ENCODE measurements at places on chromosomes 6 and 20. TPM values are rescaled to one million over a fixed set of nuclear protein-coding genes. Genes with fewer than 3 reads are reported as not detected.

BPIFB4 gene
- total RNA-seq, result not detected

GRCh38 chr6:148440877-148441453, 98.3 kb downstream of the SASH1 start:
- DNase-seq, result peak; percentile 72

DNA sequence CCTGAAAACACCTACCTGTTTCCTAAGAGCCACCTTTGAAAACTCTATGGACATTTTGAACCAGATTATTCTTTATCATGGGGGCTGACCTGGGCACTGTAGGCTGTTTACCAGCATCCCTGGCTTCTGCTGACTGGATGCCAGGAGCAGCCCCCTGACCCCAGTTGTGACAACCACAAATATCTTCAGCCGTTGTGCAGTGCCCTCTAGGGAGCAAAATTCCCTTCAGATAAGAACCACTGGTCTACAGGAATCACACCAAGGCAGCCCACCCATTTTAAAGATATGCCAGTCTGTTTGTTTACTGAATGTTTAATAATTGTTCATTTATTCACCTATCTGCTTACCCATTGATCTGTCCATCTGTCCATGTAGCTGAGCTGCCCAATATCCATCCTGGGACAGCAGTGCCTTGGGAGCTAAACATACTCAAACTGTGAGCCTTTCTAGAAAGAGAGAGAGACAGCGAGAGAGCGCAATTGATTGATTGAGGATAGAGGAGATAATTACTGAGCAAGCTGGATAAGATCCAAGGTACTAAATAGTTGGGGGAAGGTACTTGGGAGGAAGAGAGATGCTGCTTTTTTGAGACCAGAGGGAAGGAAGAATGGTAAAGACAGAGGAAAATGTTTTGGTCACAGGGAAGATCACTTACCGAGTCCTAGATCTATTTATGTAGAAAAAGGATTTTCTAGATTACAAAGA, 276.8 kb downstream of the NRN1 start:
- no peak for DNase-seq

MMP24OS gene
- total RNA-seq, result 19.0 TPM

LPA gene
- total RNA-seq, result 1.4 TPM

DOK5 gene
- total RNA-seq, result 7.0 TPM

ATG5 gene
- total RNA-seq, result 42.8 TPM

- DNase-seq, result peak; percentile 72
Measured at GRCh38 chr6:2630359-2630758, 120.4 kb downstream of the MYLK4 start.

- DNase-seq, result no peak
Measured at GRCh38 chr6:110859335-110859792, 15.2 kb upstream of the AMD1 start.

CST5 gene
- total RNA-seq, result 1.3 TPM

- DNase-seq, result peak; percentile 42
Measured at GRCh38 chr20:53579581-53580375, 13.9 kb downstream of the ZNF217 start.

EBF4 gene
- total RNA-seq, result 11.6 TPM

DNA sequence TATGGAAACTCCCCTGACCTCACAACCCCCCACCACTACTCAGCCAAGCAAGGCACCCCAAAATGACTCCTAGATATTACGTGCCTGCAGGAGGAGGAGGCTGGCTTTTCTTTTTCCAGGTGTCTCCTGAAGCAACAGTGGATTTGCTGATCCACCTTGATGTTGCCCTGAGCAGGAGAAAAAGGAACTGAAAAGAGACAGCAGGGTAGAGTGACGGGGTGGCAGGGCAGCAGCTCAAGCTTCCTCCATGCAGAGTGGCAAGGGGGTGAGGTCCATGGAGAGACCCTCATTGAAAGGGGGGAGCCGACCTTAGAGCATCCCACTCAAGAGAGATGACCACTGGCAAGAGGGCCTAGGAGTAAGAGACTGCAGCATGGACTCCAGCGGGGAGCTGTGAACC, 112.0 kb upstream of the SIRPA start:
- no peak for DNase-seq

PRSS35 gene
- 36.2 TPM for total RNA-seq

GRCh38 chr6:91185072-91185471, 598.2 kb upstream of the MAP3K7 start:
- DNase-seq, result no peak

GRCh38 chr20:36017048-36017951, 48.9 kb downstream of the CNBD2 start:
- DNase-seq, result peak; percentile 28

GRCh38 chr20:58756450-58756775, 63.8 kb downstream of the NPEPL1 start:
- DNase-seq, result no peak

DNA sequence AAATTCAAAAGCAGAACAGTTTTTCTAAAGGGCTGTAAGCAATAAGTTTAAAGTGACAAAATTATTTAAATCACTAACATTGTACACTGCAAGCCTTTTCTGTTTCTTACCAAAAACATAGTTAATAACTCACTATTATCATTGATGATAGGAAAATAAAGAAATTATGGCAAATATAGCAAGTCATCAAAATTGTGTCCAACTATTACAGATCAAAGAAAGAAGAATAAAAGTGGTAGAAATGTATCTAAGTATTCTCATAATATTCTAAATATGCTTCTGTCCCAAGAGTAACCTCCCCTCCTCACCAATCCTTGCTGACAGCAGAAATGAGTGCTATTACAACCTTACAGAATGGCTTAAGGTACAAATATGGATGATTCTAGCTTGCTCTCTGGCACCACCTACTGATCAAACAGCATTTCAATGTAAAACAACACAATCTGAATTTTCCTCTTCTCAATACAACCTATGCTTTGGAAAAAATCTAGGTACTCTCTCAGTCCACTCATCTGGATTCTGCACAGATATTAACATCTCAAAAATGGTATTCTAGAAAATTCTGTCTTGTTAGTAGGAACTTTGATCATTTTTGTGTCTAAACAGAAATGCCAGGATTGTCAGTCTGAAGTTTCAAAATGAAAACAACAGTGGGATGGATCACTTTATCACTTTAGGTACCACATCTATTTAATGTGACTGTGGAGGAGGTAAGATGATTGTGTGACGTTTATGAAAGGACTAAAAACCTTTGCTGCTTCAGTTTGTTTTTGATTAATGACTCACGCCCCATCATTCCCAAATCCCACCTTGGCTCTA, 40.9 kb downstream of the ZFP64 start:
- peak; percentile 55 for DNase-seq

PCNA gene
- total RNA-seq, result 83.3 TPM

GRCh38 chr6:99145738-99146137, 198.0 kb upstream of the FBXL4 start:
- no peak for DNase-seq

DNA sequence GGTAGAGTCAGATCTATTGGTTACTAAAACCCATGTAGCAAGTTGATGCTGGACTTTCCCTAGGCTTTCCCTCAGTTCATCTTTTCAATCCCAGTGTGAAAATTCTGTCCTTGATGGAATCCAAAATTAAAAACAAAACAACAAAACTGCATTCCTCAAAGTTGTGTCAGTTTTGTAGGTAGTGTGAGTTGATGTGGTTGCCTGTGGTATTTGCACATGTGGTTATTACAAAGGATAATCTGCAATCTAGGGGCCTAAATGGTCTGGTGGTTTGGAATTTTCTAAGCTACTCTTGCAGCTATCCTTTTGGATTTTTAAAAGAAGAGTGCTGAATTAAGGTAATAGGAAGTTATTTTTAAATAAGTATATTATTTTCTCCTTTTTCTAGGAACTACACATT, 132.2 kb upstream of the SCGN start:
- DNase-seq, result no peak

GRCh38 chr6:147077251-147077650, 127.0 kb upstream of the STXBP5 start:
- DNase-seq, result no peak

DNA sequence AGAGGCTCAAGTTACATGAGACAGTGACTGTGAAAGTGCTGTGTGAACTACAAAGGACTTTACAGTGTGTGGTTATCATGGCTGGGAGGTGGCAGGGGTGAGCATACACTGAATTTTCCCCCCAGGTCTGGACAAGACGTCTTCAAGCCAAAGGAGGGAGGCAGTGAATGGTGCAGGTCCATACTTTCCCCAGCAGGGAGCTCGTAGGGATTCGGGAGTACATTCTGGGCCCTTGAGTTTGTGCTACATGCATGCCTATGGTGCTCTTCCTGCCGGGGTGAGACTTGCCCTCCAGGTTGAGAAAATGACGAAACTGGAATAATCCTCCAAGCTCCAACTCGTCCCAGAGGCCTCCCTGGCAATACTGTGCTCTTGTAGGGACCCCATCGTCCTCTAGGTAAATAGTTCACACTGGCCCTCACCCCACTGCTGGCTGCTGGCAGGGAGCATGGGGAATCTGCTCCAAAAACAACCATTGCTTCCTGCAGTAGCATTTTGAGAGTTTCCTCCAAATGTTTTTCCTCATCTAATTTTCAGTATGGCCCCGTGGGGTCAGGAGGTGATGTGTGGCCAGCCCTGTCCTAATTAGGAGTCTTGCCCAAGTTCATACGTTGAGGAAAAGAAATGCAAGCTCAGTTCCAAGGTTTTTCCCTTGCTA, 57.6 kb downstream of the ZNF831 start:
- no peak for DNase-seq

HLA-DOB gene
- not detected for total RNA-seq

DNA sequence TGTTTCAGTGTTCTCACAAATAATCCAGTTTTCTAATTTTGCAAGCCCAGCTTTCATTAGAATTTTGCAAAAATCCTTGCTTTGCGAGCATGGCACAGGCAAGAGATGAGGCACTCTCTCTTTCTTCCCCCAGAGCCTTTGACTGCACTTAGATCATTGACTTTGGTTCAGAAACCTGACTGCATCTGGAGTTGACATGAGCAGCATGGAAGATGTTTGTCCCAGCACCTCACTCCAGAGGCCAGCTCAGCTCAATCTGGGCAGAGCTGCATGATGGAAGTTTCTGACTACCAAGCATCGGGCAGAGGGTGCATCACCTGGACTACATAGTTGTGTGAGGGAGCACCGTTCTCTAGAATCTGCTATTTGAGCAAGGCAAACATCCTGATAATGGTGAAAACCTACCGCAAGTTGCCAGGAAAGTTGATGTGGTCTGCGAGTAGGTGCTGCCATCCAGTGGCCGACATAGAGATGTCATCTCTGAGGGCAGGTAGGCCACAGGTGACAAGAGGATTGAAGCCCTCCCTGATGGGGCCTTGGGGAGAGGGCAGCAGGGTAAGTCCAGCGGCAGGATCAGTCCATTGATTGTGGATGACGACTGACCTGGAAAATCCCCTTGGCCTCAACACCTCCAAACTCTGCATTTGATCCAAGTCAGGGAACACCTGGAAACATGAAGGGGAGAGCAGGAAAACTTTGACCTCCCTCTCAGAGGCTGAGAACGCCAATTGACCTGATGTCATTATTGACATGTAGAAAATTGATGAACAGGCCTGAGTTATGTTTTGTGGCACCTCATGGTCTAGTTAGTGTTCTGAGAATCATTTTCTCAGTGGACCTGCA, 3.8 kb upstream of the LPA start:
- peak; percentile 50 for DNase-seq

GRCh38 chr6:129750360-129750759, 40.4 kb upstream of the ARHGAP18 start:
- DNase-seq, result no peak

DNA sequence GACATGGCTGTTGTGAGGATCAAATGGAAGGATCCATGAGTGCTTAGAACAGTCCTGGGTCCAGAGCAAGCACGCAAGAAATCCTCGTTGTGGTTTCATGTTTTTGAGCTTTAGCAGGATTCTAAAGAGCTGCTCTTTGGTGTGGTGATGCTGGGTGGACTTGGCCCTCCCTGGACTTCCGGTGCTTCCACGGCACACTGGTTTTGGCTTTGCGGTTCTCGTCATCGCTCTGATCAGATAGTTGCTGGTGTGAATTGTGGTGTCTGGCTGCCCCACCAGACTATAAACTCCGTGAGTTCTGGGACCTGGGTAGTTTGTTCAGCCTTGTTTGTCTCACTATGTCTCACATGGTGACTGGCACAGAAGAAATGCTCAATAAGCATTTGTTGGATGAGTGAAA, 3.3 kb downstream of the HNF4A start:
- no peak for DNase-seq

DNA sequence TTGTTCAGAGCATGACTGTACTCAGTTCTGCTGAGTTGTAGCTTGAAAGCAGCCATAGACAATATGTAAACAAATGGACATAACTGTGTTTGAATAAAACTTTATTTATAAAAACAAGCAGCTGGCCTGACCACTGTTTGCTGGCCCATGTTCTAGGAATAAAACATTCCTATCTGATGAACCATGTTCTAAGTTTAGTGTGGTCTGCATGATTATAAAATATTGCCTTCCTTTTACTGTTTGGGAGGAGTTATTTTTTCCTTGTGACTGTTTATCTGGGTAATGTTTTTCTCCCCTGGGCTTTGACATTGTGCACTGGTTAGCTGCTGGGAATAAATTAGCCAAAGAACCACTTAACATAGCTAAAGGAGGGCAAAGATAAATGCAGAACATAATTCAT, 55.1 kb downstream of the CDS2 start:
- DNase-seq, result no peak

DNA sequence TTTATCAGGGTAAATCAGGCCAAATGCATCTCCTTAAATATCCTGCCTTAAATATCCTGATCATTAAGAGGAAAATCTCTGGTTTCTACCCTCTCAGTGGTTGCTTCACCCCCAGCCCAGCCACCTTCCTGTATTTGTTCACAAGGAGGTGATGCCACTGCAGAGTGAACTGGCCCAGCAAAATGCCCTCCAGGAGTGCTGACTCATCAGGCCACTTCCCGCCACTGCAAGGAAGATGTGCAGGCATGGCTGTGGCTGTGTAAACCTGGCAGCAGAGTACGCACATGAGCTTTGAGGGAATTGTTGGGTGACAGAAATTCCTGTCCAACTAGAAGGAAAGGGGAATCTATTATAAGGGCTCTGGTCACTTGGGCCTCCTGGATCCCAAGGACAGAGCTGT, 13.8 kb downstream of the NQO2 start:
- no peak for DNase-seq

GRCh38 chr20:16526433-16527380, 46.5 kb downstream of the KIF16B start:
- DNase-seq, result no peak

DNA sequence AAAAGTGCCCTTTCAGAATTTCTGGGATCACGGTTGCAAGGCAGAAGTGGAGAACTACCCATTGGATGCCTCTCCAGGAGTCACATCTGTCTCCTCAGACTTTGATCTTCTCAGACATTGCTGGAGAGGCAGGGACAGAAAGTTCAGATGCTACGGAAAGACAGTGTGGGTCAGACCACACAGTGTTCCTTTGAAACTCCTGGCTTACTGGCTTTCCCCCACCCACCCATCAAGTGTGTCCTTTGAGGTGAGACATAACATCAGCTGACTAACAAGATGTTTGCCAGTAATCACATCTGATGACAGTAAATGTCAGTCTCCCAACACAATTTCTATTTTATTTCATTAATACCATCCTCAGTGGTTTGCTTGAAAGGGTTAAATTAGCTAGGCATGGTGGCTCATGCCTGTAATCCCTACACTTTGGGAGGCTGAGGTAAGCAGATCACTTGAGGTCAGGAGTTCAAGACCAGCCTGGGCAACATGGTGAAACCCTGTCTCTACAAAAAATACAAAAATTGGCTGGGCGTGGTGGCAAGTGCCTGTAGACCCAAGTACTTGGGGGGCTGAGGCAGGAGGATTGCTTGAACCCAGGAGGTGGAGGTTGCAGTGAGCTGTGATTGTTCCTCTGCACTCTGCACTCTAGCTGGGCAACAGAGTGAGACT, 67.2 kb upstream of the SNX9 start:
- no peak for DNase-seq

Data from hepatocyte (in vitro differentiated cells).